ENCODE measurements at places on chromosomes 1 and 21.
A peak's percentile ranks its signal among the peaks of the same experiment; 100 is the strongest.

GRCh38 chr1:47927165-47927564, 70.0 kb downstream of the TRABD2B start:
- DNase-seq = no peak

GRCh38 chr1:38207275-38207674, 160.7 kb upstream of the POU3F1 start:
- no peak for DNase-seq

GRCh38 chr1:233253231-233253831, 42.2 kb downstream of the PCNX2 start:
- DNase-seq = no peak

- no peak for DNase-seq
Observed at GRCh38 chr1:19091196-19091953, 118.7 kb downstream of the UBR4 start.

- no peak for DNase-seq
Observed at GRCh38 chr1:227707846-227708245, 27.3 kb downstream of the JMJD4 start.

GRCh38 chr1:166730299-166730888, 108.9 kb upstream of the POGK start:
- no peak for DNase-seq

GRCh38 chr1:25784575-25785051, 15.4 kb upstream of the SELENON start:
- DNase-seq = no peak

GRCh38 chr1:96918406-96918805, 196.8 kb downstream of the PTBP2 start:
- no peak for DNase-seq

- no peak for DNase-seq
Observed at GRCh38 chr1:48688102-48688760, 88.5 kb downstream of the BEND5 start.

- DNase-seq = no peak
Observed at GRCh38 chr1:201568265-201568664, 29.3 kb downstream of the NAV1 start.

GRCh38 chr1:221841251-221841982, 99.5 kb upstream of the DUSP10 start:
- no peak for DNase-seq

DNA sequence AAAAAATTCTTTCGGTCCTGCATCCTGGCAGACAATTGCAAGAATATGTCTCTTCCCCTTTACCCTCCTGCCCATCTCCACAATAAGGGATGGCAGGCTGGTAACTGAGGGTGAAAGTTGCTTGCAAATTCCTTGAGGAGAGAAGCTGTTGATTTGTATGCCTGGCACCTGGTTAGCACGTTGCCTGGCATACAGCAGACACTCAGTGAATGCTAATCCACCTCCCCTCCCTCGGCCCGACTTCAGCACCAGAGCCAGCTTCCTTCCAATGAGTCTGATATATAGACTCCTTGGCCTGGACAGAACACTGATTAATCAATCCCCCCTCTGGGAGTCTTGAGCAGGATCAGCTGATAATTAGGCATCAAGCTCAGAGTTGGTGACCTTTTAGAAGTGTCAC, 39.1 kb downstream of the KCNC4 start:
- no peak for DNase-seq

- no peak for DNase-seq
Observed at GRCh38 chr1:219010720-219011119, 163.0 kb upstream of the LYPLAL1 start.

GRCh38 chr1:108646648-108647269, 14.1 kb downstream of the HENMT1 start:
- DNase-seq = peak; percentile 72

- DNase-seq = no peak
Observed at GRCh38 chr1:218266356-218266755, 18.7 kb upstream of the RRP15 start.
